ENCODE measurements at places on chromosomes 5 and 9.
A peak's percentile ranks its signal among the peaks of the same experiment; 100 is the strongest.

DNA sequence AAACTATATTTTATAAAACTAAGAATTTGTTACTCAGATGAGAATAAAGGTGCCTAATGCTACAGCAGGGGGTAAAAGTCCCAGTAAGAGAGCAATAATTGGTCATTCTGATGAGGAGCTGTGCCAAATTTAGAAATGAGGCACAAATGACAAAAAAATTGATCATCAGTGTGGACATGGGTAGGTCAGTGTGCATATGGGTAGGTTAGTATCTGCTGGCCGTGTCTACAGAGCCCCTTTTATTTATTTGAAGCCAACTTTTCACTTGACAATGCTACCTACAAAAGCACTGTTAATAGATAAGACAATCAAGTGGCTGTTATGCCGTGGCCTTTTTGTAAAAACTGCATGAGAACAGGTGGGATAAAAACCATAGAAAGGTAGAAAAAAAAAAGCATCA lies 454.6 kb downstream of the RAB3C start:
- DNase-seq, result no peak

- peak; percentile 24 for DNase-seq
Measured at GRCh38 chr5:55226934-55227663, at the start of gene MCIDAS. TSS of gene MCIDAS (minus strand) at chr5:55227315. CDS start at chr5:55227138, 177 bp downstream.

GRCh38 chr5:158878227-158878626 lies 221.5 kb downstream of the EBF1 start:
- no peak for DNase-seq

GRCh38 chr5:10145923-10146401 lies 103.7 kb downstream of the ATPSCKMT start:
- no peak for DNase-seq

- no peak for DNase-seq
Measured at GRCh38 chr5:180084638-180085561, 13.3 kb upstream of the RNF130 start.

- DNase-seq, result no peak
Measured at GRCh38 chr5:140548791-140549190, 1.3 kb downstream of the EIF4EBP3 start.

GRCh38 chr5:81778642-81779041 lies 27.7 kb upstream of the SSBP2 start:
- DNase-seq, result no peak

DNA sequence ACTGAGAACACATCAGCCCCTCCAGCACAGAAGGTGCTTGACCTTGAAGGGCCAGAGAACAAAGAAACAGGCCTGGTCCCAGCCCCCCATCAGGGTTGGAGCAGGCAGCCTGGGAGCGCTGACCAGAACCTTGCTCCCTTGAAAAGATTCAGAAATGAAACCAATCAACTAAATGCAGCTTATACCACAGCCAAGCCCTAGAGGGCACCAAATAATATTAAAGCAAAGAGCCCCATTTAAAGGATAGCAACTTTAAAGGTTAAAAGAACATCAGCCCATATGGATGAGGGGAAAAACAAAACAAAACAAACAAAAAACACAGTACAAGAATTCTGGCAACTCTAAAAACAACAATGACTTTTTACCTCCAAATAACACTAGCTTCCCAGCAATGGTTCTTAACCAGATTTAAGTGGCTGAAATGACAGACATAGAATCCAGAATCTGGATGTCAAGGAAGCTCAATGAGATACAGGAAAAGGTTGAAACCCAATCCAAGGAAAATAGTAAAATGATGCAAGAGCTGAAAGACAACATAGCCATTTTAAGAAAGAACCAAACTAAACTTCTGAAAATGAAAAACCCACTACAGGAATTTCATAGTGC lies 471.9 kb downstream of the MTRR start:
- no peak for DNase-seq

DNA sequence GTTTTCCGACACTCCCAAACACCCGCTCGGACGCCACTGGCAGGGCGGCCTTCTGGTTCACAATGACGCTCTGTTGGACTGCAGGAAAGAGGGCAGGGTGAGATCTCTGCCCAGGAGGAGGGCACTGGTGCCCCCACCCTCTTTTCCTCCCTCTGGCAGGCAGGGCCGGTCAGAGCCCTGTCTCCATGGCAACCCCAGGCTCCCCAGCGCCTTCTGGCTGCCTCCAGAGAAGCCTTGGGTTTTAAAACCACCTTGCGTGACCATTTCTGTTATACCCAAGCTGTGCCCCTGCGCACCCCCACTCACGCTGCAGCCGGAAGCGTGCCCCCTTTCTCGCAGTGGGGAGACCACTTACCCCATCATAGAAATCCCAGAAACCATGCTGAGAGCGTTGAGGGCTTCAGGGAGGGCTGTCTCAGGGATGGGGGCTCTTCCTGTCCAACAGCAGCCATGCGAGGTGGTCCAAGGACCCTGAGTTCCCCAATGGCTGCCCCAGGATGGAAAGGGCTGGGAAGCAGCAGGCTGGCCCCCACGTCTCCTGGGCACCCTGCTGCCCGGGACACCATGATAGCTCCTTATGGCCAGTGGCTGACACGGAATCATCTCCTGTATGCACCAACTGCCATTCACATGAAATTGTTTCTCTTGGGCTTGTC lies 7.3 kb downstream of the C9orf50 start:
- DNase-seq, result no peak

DNA sequence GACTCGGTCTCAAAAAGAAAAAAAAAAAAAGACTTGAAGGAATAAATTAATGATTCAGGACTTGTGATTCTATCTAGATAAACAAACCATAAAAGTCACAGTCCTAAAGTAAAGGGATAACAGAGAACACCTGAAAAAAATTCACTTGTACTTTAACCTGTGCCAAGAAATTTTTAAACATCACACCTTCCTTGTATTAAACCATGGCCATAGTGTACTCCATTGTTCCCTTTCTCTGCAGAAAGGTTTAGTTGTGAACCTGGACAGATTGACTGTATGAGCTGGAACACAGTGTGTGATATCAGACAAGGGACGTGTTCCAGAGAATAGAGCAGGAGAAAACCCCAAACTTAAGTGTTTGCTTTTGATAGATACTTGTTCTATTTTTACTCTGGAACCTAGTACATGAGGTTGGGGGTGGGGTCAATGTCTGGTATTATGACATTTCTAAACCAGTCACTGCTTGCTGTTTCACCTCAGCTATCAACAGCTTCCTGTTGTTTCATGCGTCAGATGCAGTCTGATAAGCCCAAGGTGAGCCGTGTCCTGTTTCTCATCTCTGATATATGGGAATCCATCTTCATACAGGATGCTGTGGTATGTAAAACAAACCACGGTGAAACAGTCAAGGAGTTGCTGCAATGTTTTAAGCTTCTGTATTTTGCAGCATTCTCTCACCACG lies 62.5 kb upstream of the ITGA1 start:
- DNase-seq, result peak; percentile 26

DNA sequence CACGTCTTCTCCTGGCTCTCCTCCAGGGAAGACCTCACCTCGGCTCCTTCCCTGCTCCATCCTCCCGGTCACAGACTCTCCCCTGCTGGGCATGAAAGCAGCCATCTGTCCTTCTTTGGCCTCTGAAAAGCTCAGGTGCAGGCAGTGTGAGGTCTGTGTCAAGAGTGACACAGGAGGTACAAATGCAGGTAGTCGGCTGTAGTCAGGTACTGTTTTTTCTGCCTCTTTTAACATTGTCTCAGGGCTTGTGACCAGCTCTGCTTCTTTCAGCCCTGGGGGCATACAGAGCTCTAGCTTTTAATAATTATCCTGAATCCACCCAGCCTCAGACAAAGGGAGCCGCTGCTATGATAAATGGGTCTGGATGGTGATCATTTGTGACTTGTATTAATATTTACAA lies 46.4 kb downstream of the C5orf15 start:
- DNase-seq, result no peak
